Right forelimb (tissue), 1 donor: ENCODE measurements at places on chromosomes 12 and 14.
A peak's percentile ranks its signal among the peaks of the same experiment; 100 is the strongest.

DNA sequence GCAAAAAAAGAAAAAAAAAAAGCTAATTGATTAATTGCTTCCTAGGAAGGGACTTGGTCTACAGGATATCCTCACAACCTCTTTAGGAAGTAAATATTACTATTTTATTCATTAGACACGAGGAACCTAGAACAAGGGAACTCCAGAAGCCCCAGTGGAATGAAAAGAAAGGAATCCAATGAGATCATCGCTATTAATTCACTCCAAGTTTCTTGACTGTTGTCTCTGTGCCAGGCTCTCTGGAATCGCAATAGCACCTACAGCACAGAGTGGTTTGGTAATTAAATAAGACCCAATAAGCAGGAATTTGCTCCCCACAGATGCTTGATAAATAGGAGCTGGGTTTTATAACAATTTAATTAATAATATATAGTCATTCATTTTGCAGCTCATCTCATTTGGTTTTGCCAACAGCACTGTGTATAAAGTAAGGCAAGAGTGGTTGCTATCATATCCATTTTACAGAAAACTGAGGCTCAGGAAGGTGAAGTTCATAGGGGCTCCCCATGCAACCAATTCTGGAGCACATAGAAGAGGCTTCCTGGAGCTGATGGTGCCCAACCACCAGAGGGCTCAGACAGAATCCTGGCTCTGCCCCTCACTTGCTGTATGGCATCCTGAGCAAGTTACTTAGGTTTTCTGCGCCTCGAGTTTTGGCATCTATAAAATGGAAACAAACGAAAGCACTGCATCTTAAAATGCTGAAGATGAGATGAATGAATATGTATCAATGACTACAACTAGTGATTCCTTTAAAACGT, 420.2 kb downstream of the MED13L start:
- DNase-seq: no peak

GRCh38 chr14:58746261-58746660, 108.5 kb downstream of the DACT1 start:
- DNase-seq: no peak

GRCh38 chr14:32303865-32304264, 25.2 kb upstream of the AKAP6 start:
- DNase-seq: no peak

GRCh38 chr14:28681681-28682080, 84.9 kb upstream of the FOXG1 start:
- no peak for DNase-seq

DNA sequence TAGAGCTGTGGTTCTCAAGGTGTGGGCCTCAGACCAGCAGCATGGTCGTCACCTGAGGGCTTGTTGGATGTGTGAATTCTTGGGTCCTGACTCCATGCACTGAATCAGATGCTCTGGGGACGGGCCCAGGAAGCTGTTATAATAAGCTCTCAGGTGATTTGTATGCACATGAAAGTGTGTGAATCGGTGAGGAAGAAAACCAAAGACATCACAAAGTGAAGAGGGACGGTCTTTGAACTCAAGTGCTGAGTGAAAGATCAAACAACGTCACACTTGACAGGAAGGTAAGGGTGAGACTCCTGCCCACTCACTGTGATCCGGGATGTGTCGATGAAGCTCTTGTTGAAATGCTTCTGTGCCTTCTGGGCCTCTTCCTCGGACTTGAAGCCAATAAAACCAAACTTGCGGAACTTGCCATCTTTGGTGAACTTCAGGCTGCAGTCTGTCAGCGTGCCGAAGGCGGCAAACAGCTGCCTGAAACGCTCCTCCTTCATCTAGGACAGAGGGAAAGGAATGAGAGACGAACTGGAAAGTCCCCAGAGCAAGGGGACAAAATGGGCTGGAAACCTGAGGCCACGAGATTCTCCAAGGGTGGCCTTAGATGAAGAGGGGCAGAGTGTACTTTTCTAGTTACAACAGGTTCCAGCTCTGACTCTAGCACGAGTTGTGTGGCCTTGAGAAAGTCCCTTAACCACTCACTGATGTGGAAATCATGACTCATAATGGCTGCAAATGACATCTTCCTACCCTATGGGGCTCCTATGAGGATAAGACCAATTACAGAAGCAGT, 4.0 kb downstream of the RBM19 start:
- no peak for DNase-seq

- DNase-seq: no peak
These were observed 61.5 kb downstream of the SPATS2 start for GRCh38 chr12:49428793-49429192.

DNA sequence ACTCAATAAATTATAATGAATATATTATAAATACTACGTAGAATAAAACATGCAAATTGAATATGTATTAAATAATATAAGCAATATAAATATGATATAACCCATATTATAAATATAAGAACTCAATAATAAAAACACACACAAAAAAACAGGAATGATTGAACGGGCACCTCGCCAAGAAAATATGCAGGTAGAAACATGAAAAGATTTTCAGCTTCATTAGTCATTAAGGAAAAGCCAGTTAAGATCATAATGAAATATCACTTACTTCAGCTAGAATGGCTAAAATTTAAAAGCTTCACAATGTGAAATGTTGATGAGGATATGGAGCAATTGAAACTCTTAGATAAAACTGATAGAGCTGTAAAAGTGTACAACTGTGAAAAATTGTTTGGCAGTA, 17.8 kb upstream of the SEL1L start:
- DNase-seq: no peak

- DNase-seq: no peak
These were observed 142.9 kb upstream of the BTG1 start for GRCh38 chr12:92288561-92288960.

- DNase-seq: no peak
These were observed 61.3 kb upstream of the DICER1 start for GRCh38 chr14:95218472-95219193.

- peak; percentile 75 for DNase-seq
These were observed 20.1 kb downstream of the STX2 start for GRCh38 chr12:130818635-130819576.

GRCh38 chr12:92574051-92574783, 128.6 kb upstream of the PLEKHG7 start:
- no peak for DNase-seq

DNA sequence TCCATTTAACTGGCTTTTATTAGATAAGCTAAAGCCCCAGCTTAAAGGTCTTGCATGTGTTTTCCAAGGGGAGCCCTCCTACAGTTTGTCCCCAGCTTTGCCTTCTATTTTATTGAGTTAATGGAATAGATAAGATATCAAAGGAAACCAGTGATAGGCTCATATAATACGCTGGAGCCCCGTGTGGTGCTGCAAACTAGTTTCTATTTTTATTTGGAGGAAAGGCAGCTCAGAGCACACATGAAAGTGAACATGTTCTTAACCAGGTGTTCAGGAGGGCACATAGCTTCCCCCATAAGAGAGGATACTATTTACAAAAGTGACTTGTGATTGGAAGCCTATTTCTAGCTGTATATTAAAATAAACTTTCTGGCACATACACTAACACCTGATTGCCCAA, 251.7 kb downstream of the PDZRN4 start:
- no peak for DNase-seq

DNA sequence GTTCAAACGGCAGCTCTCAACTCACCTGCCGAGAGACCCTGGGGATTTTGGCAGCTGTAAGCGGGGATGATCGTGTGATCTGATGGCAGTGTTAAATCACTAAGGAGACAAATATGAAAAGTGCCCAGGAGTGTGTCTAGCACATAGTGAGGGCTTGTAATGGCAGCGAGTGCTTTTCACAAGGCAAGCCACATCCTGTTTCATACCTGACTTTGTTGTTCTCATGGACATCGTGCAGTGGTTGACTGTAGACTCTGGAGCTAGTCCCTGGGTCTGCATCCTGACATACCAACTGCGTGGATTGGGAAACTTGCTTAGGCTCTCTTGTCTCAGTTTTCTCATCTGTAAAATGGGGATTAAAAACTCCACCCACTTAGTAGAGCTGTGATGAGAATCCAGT, 148.5 kb downstream of the VRK1 start:
- DNase-seq: no peak

DNA sequence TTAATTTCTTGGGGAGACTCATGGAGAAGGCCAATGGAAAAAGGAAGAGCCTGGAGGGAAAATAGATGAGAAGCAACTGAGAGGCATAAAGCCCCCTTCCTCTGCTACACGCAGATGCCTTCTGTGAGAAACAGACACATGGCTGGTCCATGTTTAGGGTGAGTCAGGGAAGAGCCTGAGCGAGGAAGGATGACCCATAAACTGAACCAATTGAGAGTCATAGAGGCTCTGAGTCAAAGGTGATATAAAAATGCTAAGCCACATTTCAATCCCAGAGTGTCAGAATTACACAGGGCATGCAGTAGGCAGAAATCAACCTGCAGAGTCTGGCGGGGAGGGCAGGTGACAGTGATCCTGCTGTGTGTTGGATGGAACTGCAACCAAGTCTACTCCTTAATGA, 30.1 kb upstream of the NEDD1 start:
- DNase-seq: no peak

GRCh38 chr14:68679746-68680467, 113.0 kb downstream of the ZFP36L1 start:
- no peak for DNase-seq

- DNase-seq: peak; percentile 90
These were observed 198.2 kb downstream of the TSPAN9 start for GRCh38 chr12:3275171-3276041.

DNA sequence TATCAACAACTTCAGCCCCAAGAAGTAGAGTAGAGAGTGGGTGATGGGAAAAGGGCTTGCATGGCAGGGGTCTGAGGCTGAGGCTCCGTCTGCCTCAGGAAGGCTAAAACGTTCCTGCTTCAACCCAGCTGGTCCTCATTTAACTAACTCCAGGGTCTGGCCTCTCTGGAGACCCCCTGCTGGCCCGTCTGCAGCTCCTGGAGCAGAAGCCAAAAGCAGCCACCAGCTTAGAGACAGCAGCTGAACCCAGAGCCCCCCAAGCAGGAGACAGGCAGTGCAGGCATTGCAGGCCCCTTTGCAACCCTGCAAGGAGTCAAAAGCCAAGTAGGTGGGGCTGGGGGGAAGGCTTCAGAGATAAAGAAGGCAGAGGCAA, 25.1 kb upstream of the LTBP2 start:
- DNase-seq: no peak

GRCh38 chr12:59484575-59484974, 111.3 kb upstream of the SLC16A7 start:
- no peak for DNase-seq

- DNase-seq: no peak
These were observed 29.6 kb downstream of the BEGAIN start for GRCh38 chr14:100557658-100558057.

DNA sequence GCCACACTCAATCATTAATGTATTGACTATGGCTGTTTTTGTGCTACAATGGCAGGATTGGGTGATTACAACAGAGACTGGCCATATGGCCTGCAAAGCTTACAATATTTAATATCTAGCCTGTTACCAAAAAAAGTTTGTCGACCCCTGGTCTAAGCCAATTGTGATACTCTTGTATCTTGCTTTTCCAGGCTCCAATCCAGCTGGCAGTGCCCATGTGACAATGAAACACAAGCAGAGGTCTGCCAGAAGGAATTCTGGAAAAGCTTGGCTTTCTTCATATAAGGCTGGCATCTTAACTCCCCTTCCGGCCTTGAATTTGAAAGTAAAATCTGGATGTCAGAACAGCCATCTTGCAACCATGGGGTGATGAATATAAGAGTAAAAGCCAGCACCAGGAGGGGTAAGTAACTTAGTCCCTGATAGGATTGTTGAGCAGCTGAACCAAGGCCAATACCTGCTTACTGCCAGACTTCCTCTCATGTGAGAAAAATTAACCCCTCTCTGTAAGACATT, 458.7 kb downstream of the TMTC2 start:
- DNase-seq: no peak

GRCh38 chr12:26810330-26810729, 22.7 kb downstream of the ITPR2 start:
- DNase-seq: peak; percentile 70

DNA sequence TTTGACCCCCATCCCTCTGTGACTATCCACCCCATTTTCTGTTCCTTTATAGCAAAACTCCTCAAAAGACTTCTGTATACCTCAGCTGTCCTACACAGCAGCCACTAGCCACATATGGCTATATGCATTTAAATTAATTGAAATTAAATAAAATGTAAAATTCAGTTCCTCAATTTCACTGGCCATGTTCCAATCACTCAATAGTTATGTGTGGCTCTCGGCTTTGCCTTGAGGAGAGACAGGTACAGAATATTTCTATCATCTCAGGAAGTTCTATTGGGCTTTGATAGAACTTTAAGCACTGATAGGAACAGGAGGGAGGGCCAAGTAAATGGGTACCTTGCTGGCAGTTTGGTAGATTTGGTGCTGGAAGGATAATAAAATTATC, 280.3 kb upstream of the AMIGO2 start:
- no peak for DNase-seq

DNA sequence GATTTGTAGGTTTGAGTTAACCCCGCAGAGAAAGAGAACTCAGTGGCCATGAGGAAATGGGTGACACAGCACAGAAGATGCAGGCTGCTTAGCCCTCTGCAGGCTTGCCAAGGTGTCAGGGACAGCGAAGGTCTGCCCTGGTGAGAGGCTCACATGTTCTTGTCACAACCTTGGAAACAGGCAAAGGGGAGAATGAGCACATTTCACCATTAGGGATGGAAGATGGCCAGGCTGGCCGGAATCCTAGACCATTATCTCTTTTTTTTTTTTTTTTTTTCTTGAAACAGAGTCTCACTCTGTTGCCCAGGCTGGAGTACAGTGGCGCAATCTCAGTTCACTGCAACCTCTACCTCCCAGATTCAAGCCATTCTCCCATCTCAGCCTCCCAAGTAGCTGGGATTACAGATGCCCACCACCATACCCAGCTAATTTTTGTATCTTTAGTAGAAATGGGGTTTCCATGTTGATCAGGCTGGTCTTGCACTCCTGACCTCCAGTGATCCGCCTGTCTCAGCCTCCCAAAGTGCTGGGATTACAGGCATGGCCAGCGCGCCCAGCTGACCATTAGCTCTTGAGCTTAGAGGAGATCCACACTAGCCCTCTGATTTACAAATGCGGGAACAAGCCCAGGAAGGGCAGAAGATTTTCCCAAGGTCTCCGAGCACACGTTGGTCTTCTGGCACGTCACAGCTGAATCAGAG, 34.6 kb downstream of the LTBP2 start:
- DNase-seq: no peak

DNA sequence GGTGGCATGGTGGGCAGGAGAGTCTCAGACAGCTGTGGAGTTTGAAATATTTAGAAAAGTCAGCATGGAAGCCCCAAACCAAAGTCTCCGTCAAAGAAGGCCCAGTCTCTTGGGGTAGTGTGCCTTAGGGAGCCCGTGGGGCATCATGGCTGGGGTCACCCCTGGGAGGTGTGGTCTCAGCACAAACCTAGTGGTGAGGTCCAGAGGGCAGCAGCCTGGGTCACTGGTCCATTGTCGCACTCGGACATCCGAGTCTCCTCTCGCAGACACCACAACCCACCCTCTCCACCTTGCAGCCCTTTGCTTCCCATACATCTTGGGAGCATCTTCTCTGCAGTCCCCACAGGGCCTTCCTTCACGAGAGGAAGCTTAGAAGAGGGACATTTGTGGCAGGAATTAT, 588.0 kb upstream of the TMEM132C start:
- no peak for DNase-seq
